ENCODE measurements at places on chromosomes 16 and 17. TPM values are rescaled to one million over a fixed set of nuclear protein-coding genes. Genes with fewer than 3 reads are reported as not detected.

GRCh38 chr17:61456688-61457225, 4.5 kb downstream of the TBX4 start:
- H3K36me3 ChIP-seq, result no peaks in the 10 kb centered on the region
- no peak overlapping the region for H3K4me3 ChIP-seq

DNA sequence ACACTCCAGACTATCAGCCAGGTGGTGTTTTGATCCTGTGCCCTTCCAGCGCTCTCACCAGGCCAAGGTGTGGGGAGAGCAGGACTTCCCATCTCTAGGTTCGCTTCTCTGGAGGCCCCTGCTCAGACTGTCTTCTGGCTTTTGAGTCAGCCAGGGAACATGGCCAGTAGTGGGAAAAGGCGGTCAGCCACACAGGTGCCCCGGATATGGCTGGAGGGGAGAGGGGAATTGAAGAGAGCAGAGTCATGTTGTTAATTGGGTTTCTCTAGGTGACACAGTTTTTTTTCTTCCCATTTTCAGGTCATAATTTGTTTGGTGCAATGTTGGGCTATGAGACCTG, 1.5 kb downstream of the MINK1 start:
- H3K36me3 ChIP-seq, result no peaks in the 10 kb centered on the region
- peak overlapping the region; percentile 83 for H3K4me3 ChIP-seq
- peaks cover 54% of the 10 kb centered on the region for H3K4me1 ChIP-seq
- no peak for DNase-seq
- H3K27me3 ChIP-seq, result no peaks in the 10 kb centered on the region

Gene PABPN1L
- not detected for total RNA-seq

GRCh38 chr16:30488764-30489605, 16.4 kb downstream of the ITGAL start:
- H3K4me3 ChIP-seq, result no peak overlapping the region
- no peak overlapping the region for H3K27ac ChIP-seq
- no peak for DNase-seq
- H3K36me3 ChIP-seq, result no peaks in the 10 kb centered on the region

DNA sequence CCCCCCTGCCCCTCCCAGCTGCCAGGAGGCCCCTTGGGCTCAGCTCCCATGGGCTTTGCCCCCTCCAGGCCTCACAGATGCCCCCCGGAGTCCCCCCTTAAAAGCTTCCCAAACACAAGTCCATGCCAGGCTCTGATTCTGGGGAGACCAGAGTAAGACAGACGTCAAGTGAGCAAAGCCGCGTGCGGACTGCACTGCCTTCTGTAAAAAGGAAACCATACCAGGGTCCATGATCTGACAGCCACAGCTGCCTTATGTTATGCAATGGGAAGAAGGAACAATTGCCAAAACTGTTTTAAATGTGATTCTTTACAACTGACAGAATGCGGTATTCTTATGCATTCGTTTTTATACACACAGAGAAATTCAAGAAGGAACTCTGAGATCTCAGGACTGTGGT, 17.9 kb upstream of the HEXD start:
- peaks cover 15% of the 10 kb centered on the region for H3K4me1 ChIP-seq
- H3K36me3 ChIP-seq, result peaks cover 29% of the 10 kb centered on the region
- H3K4me3 ChIP-seq, result no peak overlapping the region
- H3K27me3 ChIP-seq, result no peaks in the 10 kb centered on the region

GRCh38 chr17:6413065-6413464, 21.9 kb downstream of the AIPL1 start:
- H3K4me3 ChIP-seq, result no peak overlapping the region
- H3K27ac ChIP-seq, result no peak overlapping the region
- H3K27me3 ChIP-seq, result no peaks in the 10 kb centered on the region
- no peaks in the 10 kb centered on the region for H3K4me1 ChIP-seq
- H3K36me3 ChIP-seq, result no peaks in the 10 kb centered on the region

- H3K36me3 ChIP-seq, result no peaks in the 10 kb centered on the region
- H3K4me3 ChIP-seq, result no peak overlapping the region
- H3K27me3 ChIP-seq, result no peaks in the 10 kb centered on the region
- no peak overlapping the region for H3K27ac ChIP-seq
- no peaks in the 10 kb centered on the region for H3K4me1 ChIP-seq
- DNase-seq, result no peak
Observed at GRCh38 chr16:55120826-55121225, 190.2 kb downstream of the IRX5 start.

Gene SOST
- not detected for total RNA-seq

- DNase-seq, result no peak
- no peak overlapping the region for H3K4me3 ChIP-seq
- H3K27ac ChIP-seq, result no peak overlapping the region
- H3K4me1 ChIP-seq, result peaks cover 3% of the 10 kb centered on the region
Observed at GRCh38 chr17:21278450-21279197, 5.9 kb upstream of the MAP2K3 start.

DNA sequence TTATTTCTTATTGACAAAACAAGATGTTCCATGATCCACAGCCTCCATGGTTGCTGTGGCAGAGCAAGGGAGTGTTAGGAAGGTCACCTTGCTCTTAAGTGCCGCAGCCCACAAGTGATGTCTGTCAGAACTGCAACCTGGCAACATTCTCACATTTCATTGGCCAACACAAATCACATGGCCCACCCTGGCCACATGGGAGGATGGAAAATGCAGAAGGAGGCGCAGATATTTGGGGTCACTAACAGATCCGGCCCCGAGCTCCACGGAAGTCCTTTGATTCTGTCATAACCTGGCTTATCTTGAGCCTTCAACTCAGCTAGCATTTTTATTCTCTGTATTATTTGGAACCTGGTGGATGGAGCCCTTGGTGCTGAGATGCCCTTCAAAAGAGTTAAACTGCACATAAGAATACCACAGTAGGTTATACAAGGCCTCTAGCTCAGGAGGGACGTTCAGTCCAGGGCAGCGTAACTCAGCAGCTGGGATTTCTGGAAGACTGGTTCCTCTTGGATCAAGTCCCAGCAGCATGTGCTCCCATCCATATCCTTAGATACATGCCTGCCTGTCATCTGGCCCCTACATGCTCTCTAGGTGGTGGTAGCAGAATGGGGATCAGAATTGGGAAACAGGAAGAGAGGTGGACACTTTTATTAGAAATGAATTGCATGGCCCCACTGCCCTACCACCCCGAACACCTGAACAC, 508.1 kb downstream of the HAPSTR1 start:
- no peak for DNase-seq
- no peak overlapping the region for H3K4me3 ChIP-seq

Gene PRSS33
- not detected for total RNA-seq

Gene OTOA
- total RNA-seq, result not detected

Gene RAP1GAP2
- total RNA-seq, result 24.7 TPM

Gene PRRT2
- total RNA-seq, result 0.63 TPM

GRCh38 chr16:89268987-89269735, 51.7 kb downstream of the ZNF778 start:
- H3K4me3 ChIP-seq, result no peak overlapping the region
- DNase-seq, result no peak
- no peaks in the 10 kb centered on the region for H3K4me1 ChIP-seq
